ENCODE measurements at places on chromosomes 2 and 18.

GRCh38 chr2:162926907-162927306, 88.3 kb upstream of the KCNH7 start:
- no peak for DNase-seq

GRCh38 chr2:221573430-221574230, 1.5 kb upstream of the EPHA4 start:
- peak; percentile 62 for DNase-seq

DNA sequence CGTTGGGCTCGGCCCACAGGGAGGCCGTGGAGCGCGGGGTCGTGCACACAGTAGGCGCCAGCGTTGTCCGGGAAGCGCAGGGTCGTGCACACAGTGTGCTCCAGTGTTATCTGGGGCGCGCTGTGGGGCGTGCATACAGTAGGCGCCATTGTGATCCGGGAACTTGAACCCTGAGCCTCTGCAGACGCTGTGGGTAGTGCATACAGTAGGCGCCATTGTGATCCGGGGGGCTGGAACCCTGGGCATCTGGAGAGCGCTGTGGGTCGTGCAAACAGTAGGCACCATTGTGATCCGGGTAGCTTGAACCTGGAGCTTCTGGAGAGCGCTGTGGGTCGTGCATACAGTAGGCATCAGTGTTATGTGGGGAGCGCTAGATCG, 793 bp downstream of the ZNF236 start:
- DNase-seq, result no peak

GRCh38 chr2:134576478-134576877, 142.3 kb downstream of the TMEM163 start:
- DNase-seq, result no peak

GRCh38 chr2:2806711-2807110, 475.6 kb upstream of the MYT1L start:
- DNase-seq, result no peak

DNA sequence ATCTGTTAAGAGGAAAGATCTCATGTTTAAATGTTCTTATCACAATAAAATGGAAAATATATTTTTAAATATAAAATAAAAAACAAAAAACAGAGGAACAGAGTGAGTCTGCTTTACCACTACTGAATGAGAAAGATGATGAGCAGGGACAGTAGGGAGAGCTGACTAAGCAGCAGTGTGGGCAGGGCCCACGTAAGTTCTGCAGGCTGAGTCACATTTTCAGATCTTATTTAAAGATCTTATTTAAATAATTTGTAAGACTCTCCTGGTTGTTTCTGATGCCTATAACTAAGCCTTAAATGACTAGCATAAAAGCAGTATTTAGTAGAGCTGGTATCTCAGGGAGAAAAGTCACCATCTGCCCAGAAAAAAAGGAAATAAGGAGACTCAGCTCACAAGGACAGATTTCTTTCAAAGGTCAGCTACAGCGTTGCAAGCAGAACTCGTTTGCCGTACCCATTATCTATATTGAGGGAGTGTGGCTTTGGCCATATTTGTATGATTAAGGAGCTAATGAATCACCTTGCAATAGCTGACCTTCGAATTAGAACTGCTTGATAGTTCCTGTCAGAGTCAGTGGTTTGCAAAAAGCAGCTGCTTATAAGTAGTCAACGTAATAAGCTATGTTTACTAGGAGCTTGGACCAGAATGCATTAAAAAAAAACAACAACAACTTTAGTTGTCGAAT, 322.1 kb upstream of the CHAC2 start:
- DNase-seq, result no peak

DNA sequence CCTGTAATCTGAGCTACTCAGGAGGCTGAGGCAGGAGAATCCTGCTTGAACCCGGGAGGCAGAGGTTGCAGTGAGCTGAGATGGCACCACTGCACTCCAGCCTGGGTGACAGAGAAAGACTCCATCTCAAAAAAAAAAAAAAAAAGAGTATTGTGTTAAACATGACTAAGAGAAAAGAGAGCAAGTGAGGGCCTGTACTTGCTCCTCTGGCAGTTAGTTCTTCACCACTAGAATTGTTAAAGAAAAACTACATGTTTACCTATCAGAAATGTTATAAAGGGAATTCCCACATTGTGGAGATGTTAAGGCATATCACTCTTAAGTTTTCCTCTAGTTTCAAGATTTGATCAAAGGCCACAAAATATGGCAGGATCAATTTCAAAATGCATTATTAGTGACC, 75.4 kb upstream of the LRATD1 start:
- no peak for DNase-seq

DNA sequence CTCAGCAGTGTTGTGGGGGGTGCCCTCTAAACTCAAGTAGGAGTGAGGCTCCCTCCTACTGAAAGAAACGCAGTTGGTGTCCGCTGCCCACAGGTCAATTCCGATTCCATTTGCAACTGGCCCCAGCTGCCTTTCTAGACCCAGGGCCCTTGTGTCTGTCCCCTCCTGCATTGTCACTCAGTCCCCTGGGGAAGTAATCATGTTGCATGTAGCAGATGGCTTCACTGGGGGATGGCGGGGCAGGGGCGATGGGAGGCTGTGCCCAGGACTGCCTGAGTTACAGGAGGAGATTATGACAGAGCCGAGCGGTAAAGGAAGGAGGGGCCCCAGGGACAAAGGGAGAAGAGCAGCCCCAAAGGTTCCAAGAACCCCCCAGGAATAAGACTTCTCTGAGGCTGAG, 62.5 kb upstream of the SH3RF3 start:
- no peak for DNase-seq

GRCh38 chr2:108934583-108935245, 54.3 kb downstream of the EDAR start:
- no peak for DNase-seq

DNA sequence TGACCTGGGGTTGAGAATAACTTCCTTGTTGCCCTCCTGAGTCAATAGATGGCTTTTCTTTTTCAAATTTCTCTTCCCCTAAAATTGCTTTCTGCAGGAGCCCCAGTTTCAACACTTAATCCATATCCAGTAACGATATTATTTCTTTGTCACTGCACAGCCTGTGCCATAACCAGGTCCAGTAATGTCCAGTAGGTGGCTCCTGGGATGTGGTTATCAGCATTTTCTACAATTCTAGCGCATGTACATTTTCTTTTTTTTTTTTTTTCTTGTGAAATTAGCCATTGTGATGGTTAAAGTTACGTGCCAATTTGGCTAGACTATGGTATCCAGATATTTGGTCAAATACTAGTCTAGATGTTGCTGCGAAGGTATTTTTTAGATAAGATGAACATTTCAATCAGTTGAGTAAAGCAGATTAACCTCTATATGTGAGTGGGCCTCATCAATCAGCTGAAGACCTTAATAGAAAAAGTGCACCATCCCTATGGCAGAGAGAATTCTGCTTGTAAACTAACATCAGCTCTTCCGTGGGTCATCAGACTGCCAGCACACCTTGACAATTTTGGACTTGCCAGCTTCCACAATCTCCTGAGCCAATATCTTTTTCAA, 72.9 kb upstream of the SCG2 start:
- DNase-seq, result no peak

DNA sequence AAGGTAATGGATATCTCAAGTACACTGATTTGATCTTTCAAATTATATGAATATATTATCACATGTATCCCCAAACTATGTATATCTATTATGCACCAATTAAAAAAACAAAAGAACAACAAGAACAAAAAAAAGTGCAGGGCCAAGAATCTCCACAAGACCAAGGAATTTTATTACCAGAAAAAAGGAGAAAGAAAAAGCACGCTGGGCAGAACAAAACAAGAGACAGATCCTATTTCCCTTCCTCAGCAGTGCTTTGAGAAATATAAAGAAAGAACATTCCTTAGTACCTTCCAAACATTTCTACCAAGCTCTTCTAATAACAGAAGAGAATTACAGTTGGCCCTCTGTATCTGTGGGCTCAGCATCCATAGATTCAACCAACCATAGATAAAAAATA, 144.7 kb upstream of the CREB1 start:
- DNase-seq, result no peak

- no peak for DNase-seq
Measured at GRCh38 chr2:213065583-213066442, 85.6 kb downstream of the IKZF2 start.
